ENCODE measurements at places on chromosomes 5 and 9.

GRCh38 chr5:83360573-83360972 is 111.0 kb upstream of the VCAN start:
- no peak for DNase-seq

DNA sequence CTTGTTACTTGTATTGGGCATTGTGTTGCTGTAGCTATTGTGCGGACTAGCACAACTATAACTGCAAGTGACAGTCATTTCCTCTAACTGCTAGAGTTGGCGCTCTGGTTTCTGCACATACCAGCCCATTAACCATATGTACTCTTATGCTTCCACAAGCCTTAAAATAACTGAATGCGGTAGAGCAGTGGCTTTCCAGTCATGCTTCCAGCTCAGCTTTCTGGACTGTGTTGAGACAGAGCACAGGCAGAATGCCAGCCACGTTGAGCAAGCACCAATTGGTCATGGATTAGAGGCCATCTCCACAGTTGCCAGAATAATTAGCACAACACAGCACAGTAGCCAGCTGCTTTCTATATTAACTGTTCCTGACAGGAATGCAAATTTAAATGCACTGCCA is 12.2 kb downstream of the INVS start:
- DNase-seq: peak; percentile 87

GRCh38 chr5:79255786-79256557 is 20.0 kb downstream of the JMY start:
- no peak for DNase-seq

GRCh38 chr5:131264451-131265099 is 722 bp downstream of the CDC42SE2 start:
- DNase-seq: peak; percentile 60

DNA sequence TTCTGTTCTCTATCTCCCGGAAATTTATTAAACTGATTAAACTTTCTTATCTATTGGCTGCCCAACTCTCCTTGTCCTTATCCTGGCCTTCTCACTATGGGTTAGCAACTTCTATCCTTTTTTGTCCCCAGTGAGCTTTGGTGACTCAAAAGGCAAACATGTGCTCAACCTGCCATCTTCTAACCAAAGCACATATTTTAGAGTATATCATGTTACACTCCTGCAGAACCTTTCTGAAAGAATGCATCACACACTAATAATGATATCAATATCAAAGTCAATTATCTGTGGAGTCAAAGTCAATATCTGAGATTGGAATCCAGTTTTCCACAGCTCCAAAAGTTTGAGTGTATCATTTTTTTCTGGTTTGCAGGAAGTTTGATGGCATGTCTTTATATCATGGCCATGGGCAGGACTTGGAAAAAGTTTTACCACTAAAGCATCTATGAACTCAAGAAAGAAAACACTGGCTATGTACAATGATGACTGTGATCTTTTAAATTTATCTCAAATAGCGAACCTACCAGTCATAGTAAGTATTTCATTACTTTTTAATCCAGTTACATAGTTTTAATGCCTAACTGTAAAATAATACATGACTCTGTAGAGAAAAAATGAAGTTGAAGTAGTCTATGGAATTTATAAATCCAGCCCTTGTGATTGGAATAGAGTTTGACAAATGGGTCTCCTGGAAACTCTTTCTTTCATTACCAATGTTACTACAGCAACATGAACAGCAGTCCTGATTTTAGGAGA is 166.8 kb downstream of the DROSHA start:
- no peak for DNase-seq

DNA sequence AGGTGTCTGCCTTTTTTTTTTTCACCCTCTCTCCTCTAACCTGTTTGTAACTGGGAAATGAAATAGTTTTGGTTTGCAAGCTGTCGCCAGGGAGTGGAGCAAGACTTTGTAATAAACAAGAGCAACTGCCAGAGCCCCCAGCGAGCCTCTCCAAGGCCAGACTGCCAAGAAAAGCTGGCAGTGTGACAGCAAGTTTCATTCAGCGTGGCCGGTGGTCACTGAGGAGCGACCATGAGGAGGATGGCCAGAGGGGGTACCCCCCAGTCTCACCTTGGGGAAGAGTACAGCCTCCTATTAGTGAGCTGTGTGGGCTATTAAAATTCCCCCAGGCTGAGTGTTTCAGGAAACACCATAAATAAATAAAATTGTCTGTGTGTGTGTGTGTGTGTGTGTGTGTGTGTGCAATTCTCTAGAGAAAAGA is 49.9 kb downstream of the ZFAND5 start:
- DNase-seq: no peak

DNA sequence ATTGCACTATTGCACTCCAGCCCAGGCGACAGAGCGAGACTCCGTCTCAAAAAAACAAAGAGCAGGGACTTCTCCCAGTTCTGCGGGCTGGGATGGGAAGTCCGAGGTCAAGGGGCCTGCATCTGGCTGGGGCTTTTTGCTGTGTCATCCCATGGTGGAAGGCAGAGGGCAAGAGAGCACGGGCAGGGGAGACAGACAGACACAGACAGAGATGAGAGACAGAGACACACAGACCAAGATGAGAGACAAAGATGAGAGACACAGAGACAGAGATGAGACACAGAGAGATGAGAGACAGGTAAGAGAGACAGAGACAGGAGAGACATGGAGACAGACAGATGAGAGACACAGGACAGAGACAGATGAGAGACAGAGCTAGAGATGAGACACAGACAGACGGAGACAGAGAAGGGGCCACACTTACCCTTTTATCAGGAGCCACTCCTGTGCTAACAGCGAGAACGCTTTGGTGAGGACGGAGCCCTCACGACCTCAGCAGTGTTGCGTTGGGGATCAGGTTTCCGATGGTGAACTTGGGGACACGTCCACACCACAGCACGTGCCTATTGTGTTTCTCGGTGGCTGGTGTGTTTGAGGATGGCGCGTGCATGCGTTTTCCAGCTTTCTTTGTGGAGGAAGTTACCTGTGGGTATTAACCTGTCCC is 8.9 kb upstream of the TOR4A start:
- DNase-seq: no peak

GRCh38 chr9:18705796-18706392 is 231.9 kb downstream of the ADAMTSL1 start:
- no peak for DNase-seq
